ENCODE measurements at places on chromosomes 4 and X. TPM values are rescaled to one million over a fixed set of nuclear protein-coding genes. Genes with fewer than 3 reads are reported as not detected.

GPR34 gene
- total RNA-seq, result not detected

AKAP4 gene
- not detected for total RNA-seq

UGT2B17 gene
- not detected for total RNA-seq

COX7B2 gene
- not detected for total RNA-seq

MYL5 gene
- 2.1 TPM for total RNA-seq

NUDT10 gene
- total RNA-seq, result 5.8 TPM

RBMXL3 gene
- not detected for total RNA-seq

MAGED4 gene
- 64.9 TPM for total RNA-seq

FHDC1 gene
- 0.16 TPM for total RNA-seq

EDA2R gene
- total RNA-seq, result 4.0 TPM

TASL gene
- total RNA-seq, result not detected

FRMPD4 gene
- 1.0 TPM for total RNA-seq

PABPC1L2B gene
- total RNA-seq, result not detected

PITX2 gene
- total RNA-seq, result 1.4 TPM

CYLC1 gene
- not detected for total RNA-seq

WNK3 gene
- 1.3 TPM for total RNA-seq

RPL9 gene
- 4,418 TPM for total RNA-seq

SPANXB1 gene
- not detected for total RNA-seq

QRFPR gene
- 0.26 TPM for total RNA-seq

TMEM150C gene
- 5.0 TPM for total RNA-seq

PPARGC1A gene
- total RNA-seq, result 7.4 TPM

YTHDC1 gene
- 49.0 TPM for total RNA-seq

FRAS1 gene
- total RNA-seq, result 4.9 TPM

FAM47E gene
- total RNA-seq, result not detected

ADAM29 gene
- total RNA-seq, result not detected

GPR143 gene
- 3.6 TPM for total RNA-seq

FAM149A gene
- total RNA-seq, result 5.6 TPM

CFAP99 gene
- total RNA-seq, result not detected

UCP1 gene
- not detected for total RNA-seq

UNC5C gene
- total RNA-seq, result 11.4 TPM

MAGEC1 gene
- not detected for total RNA-seq

NAT8L gene
- not detected for total RNA-seq

NPY1R gene
- not detected for total RNA-seq

VCX2 gene
- total RNA-seq, result not detected

FREM3 gene
- total RNA-seq, result not detected

FAM9B gene
- 0.88 TPM for total RNA-seq

TEX13C gene
- total RNA-seq, result not detected

Data from epithelial cell of alveolus of lung (primary cell).